ENCODE measurements at places on chromosomes 5 and 9.

DNA sequence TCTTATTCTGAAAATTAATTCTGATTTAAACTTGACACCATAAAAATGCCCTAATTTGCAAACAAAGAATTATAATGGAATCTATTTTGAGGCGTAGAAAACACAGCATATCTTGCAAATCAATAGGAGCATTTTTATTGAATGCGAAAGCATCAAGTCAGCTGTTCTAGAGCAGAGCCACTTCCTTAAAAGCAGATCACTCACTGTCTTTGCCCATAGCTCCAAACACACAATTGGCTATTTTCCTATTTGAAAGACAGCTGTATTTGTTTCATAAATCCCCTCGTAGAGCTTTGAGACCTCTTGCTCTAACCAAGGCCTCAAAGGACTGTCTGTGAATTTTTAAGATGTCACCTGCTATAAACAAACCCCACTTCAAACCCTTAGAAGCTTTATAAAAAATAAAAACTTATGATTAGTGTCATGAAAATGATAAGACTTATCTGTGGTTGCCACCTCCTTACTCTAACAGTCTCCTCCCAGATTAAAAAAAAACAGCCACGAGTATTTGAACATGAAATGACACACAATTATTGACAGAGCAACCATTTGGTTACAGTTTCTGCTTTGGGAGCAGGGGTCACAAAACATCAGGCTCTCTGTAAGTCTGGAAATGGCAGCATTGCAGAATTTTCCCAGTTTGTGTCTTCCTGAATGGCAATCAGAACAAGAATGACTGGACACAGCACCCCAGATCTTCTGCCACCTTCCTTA lies 75.6 kb upstream of the RASEF start:
- DNase-seq, result no peak

DNA sequence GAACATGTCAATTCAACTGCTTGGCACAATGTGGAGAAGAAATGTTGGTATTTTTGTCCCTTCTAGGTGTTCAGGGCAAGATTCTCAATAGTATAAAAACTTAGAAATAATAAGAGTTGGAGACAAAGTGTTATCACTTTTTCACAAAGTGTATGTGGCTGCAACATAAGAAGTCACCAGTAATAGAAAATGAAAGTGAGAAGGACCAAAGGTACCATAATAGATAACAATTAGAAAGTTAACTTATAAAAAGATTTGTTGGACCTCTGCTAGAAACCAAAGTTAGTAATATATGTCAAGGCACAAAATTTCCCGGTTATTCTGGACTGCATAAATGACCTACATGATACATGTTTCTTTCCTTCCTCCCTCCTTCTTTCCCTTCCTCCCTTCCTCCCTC lies 1535.3 kb downstream of the EFNA5 start:
- no peak for DNase-seq

- no peak for DNase-seq
Measured at GRCh38 chr9:114153761-114154599, 1.4 kb upstream of the COL27A1 start.

- no peak for DNase-seq
Measured at GRCh38 chr5:108878756-108879155, 131.1 kb downstream of the FER start.

DNA sequence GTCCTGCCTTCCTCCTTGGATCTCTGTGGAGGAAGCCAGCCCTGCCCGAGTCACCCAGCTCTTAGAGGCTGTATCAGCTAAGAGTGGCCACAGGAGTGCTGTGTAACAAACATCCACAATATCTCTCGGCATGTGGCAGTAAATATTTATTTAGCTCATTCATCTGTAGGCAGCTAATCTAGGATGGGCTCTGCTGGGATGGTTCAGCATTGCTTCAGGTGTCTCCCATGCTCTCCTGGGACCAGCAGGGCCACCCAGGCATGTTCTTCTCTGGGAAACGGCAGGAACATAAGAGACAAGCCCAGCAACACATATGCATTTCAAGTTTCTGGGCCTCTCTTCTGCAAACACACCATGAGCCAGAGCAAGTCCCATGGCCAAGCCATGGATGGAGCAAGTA lies 56.1 kb downstream of the HRH2 start:
- DNase-seq, result no peak

- DNase-seq, result peak; percentile 67
Measured at GRCh38 chr9:121278477-121279261, 10.7 kb downstream of the GSN start.
